Placental pericyte (primary cell): ENCODE measurements at places on chromosomes 16 and 17. TPM values are rescaled to one million over a fixed set of nuclear protein-coding genes. Genes with fewer than 3 reads are reported as not detected.

FBXW10B gene
- 0.57 and 0.66 TPM in 2 replicates for total RNA-seq

ABCC3 gene
- 31.1 and 85.8 TPM in 2 replicates for total RNA-seq

RHOT1 gene
- 34.5 and 54.7 TPM in 2 replicates for total RNA-seq

CDH1 gene
- total RNA-seq = 0.22 and 0.43 TPM in 2 replicates

PPM1E gene
- total RNA-seq = under 0.01 and 0.22 TPM in 2 replicates

NPIPA3 gene
- 0.29 and 0.44 TPM in 2 replicates for total RNA-seq

CAPNS2 gene
- total RNA-seq = 0.72 and 0.88 TPM in 2 replicates

RBFOX1 gene
- total RNA-seq = not detected in 2 replicates

RCVRN gene
- total RNA-seq = not detected in 2 replicates

CBFA2T3 gene
- not detected in 2 replicates for total RNA-seq

TP53TG3F gene
- 0.14 and 0.22 TPM in 2 replicates for total RNA-seq

SDK2 gene
- total RNA-seq = under 0.01 and 0.14 TPM in 2 replicates

DDX5 gene
- 310 and 364 TPM in 2 replicates for total RNA-seq

TTYH2 gene
- 0.72 and 1.1 TPM in 2 replicates for total RNA-seq

SRCIN1 gene
- total RNA-seq = not detected in 2 replicates

NOD2 gene
- total RNA-seq = not detected in 2 replicates

TVP23A gene
- total RNA-seq = not detected in 2 replicates

MYO15B gene
- 0.57 and 1.3 TPM in 2 replicates for total RNA-seq

DHRS7C gene
- total RNA-seq = not detected in 2 replicates

PIPOX gene
- total RNA-seq = 1.3 and 2.6 TPM in 2 replicates

TMEM235 gene
- total RNA-seq = not detected in 2 replicates

NPW gene
- total RNA-seq = 0.22 and 1.0 TPM in 2 replicates

AARSD1 gene
- 16.0 and 17.3 TPM in 2 replicates for total RNA-seq

POLDIP2 gene
- 81.8 and 115 TPM in 2 replicates for total RNA-seq

KRTAP9-4 gene
- not detected in 2 replicates for total RNA-seq

MRPS23 gene
- total RNA-seq = 21.4 and 34.9 TPM in 2 replicates

KRT20 gene
- total RNA-seq = not detected in 2 replicates

CHST4 gene
- total RNA-seq = not detected in 2 replicates

UMOD gene
- not detected in 2 replicates for total RNA-seq

FN3K gene
- 1.4 and 3.3 TPM in 2 replicates for total RNA-seq

FOXJ1 gene
- not detected in 2 replicates for total RNA-seq
